ENCODE measurements at places on chromosomes 5 and 9. TPM values are rescaled to one million over a fixed set of nuclear protein-coding genes. Genes with fewer than 3 reads are reported as not detected.
A peak's percentile ranks its signal among the peaks of the same experiment; 100 is the strongest.

Gene RPP25L
- 35.9 TPM for total RNA-seq

Gene RETREG1
- 2.2 TPM for total RNA-seq

Gene ERGIC1
- 101 TPM for total RNA-seq

Gene C1QTNF2
- 0.44 TPM for total RNA-seq

Gene C5orf34
- total RNA-seq, result 7.3 TPM

Gene MARCOL
- not detected for total RNA-seq

Gene CCDC69
- total RNA-seq, result 12.4 TPM

Gene RFX3
- total RNA-seq, result 17.5 TPM

Gene BNIP1
- total RNA-seq, result 11.3 TPM

Gene PLPP7
- total RNA-seq, result 4.9 TPM

Gene G3BP1
- 400 TPM for total RNA-seq

- DNase-seq, result no peak
Observed at GRCh38 chr5:45189481-45189880, 380.7 kb downstream of the MRPS30 start.

- DNase-seq, result no peak
Observed at GRCh38 chr5:91652678-91653077, 269.6 kb upstream of the ARRDC3 start.

DNA sequence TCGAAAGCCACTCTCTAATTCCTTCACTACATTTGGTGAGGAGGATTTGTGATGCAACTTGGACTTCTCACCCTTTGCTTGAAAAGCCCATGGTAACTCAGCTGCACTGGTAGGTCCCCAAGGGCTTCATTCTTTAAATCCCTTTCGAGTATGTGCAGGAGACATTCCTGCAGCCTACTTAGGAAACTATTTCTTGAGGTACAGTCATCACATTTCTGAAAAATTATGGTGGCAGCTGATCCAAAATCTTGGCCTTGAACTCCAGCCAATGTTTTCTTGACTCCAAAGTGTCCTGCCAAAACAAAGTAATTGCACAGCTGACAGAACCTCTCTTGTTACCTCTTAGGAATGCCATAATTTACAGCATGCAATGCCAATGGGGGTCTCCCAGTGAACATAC is 99.7 kb downstream of the NPR3 start:
- no peak for DNase-seq

DNA sequence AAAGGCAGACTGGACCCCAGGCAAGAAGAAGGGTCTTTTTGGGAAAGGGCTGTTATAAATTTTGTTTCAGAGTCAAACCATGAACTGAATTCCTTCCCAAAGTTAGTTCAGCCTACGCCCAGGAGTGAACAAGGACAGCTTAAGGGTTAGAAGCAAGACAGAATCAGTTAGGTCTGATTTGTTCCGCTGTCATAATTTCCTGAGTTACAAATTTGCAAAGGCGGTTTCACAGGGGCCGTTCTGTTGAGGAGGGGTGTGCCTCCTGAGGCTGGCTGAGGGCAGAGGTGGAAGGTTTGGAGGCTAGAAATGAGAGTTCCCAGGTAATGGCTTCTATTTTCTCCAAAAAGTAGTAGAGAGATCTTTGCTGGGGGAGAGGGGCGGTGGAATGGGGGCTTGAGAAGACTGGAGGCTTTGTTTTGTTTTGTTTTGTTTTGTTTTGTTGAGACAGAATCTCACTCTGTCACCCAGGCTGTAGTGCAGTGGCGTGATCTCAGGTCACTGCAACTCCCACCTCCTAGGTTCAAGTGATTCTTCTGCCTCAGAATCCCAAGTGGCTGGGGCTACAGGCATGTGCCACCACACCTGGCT is 4.1 kb upstream of the CERCAM start:
- no peak for DNase-seq

- no peak for DNase-seq
Observed at GRCh38 chr5:143200781-143201398, 202.6 kb downstream of the NR3C1 start.

GRCh38 chr9:36872641-36873040 is 161.4 kb downstream of the PAX5 start:
- no peak for DNase-seq

GRCh38 chr5:95781101-95781583 is 41.4 kb downstream of the GLRX start:
- DNase-seq, result peak; percentile 77

DNA sequence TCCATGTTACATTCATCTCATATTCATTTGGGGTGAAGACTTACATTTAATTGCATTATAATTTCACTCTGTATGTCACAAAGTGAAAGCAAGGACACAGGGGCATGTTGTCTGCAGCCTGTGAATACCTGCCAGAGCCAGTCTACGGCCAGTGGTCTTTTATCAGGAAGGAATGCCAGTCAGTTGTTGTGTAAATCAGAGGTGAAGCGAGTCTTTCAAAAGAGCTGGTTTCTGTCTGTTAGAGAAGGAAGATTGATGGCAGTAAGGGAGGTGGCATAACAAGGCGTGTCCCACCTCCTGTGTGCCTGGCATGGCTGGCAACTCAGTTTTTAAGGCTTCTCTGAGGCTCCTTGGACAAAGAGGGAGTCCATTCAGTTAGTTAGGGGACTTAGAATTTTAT is 18.1 kb upstream of the SYK start:
- DNase-seq, result peak; percentile 35

DNA sequence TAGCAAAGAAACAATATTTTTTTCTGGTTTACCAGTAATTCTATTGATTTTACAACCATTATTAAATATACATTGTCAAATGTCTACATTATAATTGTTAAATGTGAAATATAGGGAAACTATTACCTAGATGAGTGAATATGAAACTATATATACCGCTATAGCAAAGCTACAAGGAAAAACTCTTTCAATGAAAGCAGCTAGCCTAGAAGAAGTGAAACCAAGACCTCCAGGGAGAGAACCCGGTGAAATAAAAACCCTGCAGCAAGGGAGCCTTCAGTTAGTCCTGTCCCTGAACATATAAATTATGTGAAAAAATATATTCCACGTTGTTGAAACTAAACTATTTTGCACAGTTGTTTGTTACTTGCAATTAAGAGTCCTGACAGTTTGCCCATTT is 913.1 kb downstream of the EFNA5 start:
- DNase-seq, result no peak

GRCh38 chr5:78746021-78746770 is 97.6 kb upstream of the LHFPL2 start:
- DNase-seq, result no peak

GRCh38 chr5:53779541-53779981 is 219.1 kb downstream of the NDUFS4 start:
- no peak for DNase-seq

- DNase-seq, result no peak
Observed at GRCh38 chr9:111481885-111482636, 2.1 kb downstream of the ECPAS start.

- no peak for DNase-seq
Observed at GRCh38 chr5:39369123-39369815, 5.0 kb upstream of the C9 start.

DNA sequence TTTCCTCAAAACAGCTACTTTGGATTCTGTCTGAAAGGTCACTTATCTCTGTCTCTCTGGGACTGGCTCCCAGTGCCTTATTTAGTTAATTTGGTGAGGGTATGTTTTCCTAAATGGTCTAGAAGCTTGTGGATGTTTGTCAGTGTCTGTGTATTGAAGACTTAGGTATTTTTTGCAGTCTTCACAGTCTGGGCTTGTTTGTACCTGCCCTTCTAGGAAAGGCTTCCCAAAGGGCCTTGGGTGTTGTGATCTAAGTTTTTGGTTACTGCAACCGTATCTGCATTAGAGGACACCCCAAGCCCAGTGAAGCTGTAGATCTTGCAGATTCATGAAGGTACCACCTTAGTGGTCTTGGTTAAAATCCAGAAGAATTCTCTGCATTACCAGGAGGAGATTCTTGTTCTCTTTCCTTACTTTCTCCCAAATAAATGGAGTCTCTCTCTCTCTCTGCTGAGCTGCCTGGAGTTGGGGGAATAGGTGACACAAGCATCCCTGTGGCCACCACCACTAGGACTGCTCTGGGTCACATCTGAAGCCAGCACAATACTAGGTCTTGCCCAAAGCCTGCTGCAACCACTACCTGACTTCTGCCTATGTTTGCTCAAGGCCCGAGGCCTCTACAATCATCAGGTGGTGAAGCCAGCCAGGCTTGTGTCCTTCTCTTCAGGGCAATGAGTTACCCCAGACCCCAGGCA is 17.8 kb upstream of the CCNB1 start:
- no peak for DNase-seq

DNA sequence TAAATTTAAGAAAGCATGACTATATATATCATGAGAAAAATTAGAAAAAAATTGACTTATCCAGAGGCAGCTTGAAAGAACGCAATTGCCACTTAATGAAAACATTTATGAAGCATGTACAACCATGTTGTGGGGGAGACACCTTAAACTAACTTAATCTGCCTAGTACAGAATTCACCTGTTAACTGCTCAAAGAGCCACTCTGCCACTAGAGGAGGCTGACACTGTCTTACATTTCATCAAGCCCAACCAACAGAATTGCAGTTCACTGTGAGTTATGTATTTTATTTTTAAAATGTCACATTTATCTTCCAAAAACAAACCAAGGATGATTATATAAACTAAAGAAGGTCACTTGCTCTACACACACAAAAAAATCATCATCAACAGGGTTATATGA is 252.9 kb downstream of the MLLT3 start:
- no peak for DNase-seq

- DNase-seq, result no peak
Observed at GRCh38 chr5:78552729-78553342, 95.7 kb downstream of the LHFPL2 start.

- DNase-seq, result no peak
Observed at GRCh38 chr5:61600123-61600444, 268.0 kb downstream of the ZSWIM6 start.

DNA sequence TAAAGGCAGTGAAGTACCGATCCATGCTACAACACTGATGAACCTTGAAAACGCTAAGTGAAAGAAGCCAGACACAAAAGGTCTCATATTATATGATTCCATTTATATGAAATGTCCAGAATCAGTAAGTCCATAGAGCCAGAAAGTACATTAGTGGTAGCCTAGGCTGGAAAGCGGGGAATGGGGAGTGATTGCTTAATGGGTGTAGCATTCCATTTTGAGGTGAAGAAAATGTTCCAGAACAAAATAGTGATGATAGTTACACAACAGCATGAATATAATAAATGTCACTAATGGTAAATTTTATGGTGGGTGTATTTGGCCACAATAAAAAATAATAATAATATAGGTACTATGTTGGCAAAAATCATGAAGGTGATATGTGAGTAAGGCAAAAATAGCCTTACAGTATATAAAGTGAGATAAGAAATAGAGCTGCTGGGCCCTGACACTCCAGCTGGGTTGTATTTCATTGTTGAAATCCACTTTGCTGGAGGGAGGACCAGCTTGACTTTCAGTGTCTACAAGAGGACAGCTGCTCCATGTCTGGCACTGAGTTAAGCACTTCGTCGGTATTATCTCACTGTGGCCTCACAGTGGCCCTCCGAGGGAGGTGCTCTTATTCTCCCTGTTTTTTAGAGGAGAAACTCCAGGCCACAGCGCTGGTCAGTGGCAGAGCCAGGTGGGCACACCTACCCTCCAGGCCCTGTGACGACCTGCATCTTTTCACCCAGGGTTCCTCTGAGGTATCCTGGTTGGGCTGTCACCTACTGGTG is 22.4 kb upstream of the ANGPTL2 start:
- no peak for DNase-seq

DNA sequence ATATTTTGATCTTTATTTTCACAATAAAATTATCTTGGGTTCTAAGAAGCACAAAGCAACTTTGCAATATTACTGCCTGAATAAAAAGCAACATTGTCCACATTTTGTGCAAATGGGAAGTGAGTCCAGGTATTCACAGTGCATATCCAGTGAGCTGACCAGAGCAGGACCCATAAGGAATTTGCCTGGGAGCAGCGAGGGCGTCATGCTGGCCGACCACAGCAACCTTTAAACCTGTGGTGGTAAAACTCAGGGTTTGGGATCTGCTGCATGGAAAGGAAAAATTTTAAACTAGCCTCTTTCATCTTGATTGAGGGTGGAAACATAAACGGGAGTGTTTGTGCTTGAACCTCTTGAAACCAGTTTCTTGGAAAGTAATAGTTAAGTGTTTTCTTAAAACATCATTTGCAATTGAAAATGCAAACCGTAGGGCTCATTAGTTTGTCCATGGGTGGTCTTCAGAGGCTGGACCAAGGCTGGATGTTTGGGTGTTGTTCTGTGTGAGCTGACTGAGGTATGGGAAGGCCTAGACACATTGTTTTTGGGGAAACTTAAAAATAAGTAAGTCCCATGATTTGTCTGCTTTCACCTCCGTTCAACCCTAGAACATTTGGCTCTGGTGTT is 85.0 kb upstream of the ANKH start:
- no peak for DNase-seq

- DNase-seq, result no peak
Observed at GRCh38 chr5:78610163-78610583, 38.4 kb downstream of the LHFPL2 start.

- no peak for DNase-seq
Observed at GRCh38 chr9:105313238-105313637, 68.8 kb downstream of the SLC44A1 start.

DNA sequence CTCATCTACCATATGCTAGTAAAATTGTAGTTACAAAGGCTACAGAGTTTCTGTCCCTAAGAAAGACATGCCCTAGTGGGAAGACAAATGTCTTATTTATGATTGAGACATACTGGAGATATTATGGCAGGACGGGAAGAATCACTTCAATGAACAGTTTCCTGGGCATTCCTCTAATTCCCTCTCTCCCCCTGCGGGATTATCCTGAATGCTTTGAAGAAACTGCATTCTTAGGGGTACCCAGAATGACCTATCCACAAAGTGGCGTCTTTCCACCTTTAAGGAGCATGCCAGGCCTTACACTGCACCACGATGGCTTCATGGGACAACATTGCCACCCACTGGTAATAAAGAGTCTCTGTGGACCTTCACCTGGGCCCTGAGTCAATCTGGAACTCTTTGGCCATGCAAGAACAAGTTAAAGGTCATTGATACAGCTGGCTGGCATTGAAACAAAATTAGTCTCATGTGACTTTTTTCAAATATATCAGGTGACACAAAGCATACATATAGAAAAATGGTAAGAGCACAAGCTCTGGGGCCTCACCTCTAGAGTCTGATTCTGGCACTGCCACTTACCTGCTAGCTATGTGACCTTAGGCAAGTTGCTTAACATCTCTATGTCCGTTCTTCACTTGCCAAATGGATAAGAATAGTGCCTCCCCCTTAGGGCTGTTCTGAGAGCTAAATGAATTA is 32.0 kb downstream of the ANKRD55 start:
- peak; percentile 49 for DNase-seq

DNA sequence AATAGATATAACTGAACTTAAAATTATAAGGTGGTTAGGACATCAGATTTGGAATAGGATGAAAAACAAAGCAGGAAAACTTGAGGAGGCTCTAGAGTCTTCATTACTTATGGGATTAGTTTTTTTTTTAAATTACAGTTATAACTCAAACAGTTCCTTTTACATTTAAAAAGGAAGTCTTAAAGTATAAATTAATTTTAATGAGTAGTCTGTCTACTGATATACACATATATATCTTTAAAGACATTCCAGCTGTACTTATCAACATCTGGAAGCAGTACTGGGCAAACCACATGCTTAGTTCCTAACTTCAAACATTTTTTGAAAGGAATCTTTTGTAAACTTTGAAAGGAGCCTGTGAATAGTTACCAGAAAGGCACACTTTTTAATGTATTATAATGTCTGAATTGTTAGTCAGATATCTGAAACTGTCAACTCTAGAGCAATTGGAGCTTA is 6.0 kb downstream of the ACTBL2 start:
- DNase-seq, result no peak

- DNase-seq, result no peak
Observed at GRCh38 chr5:148471379-148471778, 87.6 kb downstream of the FBXO38 start.

GRCh38 chr5:159682623-159683022 is 233.7 kb upstream of the ADRA1B start:
- DNase-seq, result no peak
